ENCODE measurements at places on chromosomes 5 and 9.

DNA sequence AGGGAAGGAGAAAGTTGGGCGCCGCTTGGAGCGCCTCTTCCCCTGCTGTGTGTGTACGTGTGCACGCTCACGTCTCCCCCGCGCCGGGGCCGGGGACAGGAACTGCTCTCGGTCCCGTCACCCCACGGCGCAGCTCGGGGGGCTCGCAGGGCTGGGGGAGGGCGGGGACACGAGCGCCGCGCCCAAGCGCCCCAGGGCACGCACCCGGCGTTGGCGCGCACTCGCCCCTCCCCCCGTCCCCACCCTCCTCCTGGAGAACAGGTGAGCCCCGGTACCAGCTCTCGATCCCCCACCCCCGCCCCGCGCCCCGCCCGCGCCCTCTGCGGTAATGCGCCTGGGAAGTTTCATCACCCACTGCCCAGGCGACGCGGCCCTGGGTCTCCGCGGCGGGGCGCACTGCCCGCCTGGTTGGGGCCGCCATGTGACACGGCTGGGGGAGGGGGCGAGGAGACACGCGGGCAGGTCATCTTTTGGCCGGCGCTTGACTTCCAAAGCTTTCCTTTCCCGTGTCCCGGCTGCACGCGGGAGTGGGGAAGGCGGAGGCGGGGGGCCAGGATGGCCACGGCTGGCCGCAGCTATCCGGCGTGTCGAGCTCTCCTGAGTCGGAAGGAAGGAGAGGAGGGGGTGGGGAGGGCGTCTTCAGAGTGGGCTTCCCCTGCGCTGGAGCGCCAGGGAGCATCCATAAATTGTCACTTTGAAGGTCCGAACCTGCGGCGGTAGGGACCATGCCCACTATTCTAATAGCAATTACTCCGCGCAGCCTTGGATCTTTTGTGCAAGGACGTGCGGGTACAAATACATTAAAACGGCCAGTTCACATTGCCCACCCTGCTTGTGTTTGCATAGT lies 1.5 kb upstream of the STC2 start:
- DNase-seq, result no peak

GRCh38 chr5:160516696-160517530 lies 95.3 kb downstream of the PTTG1 start:
- DNase-seq, result no peak

- no peak for DNase-seq
Observed at GRCh38 chr9:95049761-95050160, 267.7 kb downstream of the FANCC start.

DNA sequence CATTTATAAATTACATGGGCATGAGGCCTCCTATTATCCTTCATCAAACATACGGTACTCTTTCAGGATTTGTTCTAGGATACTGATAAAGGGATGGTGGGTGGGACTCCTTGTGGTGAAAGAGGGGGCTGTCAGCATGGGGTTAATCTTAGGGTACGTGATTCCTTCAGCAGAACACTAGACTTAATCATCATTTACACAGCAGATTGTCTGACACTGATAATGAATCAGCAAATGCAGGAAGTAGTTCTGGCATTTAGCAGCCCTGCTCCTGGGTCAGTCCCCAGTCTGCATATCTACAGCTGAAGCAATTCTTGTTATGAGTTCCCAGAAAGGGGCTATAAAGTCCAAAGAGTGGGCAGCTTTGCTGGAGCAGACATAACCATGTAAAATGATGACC lies 384.6 kb downstream of the SPOCK1 start:
- no peak for DNase-seq

DNA sequence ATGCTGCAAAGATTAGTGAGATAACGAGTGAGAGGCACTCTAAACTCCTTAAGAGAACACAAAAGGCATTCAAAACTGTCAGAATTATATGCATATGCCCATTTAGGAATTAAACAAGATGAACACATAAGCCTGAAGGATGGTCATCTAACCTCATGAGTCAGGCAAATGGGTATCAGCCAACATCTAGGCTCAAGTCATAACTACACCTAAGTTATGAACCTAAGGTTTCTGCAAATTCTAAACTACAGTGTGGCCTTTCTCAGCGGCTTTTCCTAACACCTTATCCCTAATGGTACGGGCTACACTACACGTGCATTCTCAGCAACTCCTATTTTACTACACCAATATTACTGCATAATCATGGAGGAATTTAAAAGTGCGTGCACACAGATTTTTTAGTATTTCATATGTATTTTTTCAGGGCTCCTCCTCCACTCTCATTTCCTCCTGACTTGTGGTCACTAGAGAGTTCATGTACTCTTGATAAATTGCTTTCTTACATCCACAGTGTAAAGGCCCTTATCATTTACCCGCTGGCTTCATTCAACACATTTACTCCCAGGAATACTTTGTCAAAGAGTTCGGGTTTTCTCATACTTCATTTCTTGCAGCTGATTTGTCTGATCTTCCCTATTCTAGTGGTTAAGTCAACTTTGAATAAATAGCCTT lies 316.5 kb downstream of the BNC2 start:
- DNase-seq, result no peak

DNA sequence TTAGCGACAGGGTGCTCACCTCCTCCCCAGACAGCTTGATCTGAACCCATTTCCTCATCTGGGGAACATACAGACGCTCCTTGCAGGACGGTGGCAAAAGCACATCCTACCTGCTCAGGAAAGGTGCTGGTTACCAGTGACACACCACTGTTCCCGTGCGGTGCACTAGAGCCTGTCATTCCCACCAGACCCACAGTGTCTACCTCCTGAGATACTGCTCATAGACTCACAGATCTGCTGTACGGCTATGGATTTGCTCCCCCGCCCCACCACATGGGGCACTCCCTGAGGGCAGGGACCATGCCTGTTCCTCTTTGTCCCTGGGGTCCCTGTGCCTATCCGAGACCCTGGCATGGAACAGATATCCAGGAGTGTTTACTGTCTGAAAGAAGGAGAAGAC lies 208.9 kb downstream of the PAX5 start:
- no peak for DNase-seq

DNA sequence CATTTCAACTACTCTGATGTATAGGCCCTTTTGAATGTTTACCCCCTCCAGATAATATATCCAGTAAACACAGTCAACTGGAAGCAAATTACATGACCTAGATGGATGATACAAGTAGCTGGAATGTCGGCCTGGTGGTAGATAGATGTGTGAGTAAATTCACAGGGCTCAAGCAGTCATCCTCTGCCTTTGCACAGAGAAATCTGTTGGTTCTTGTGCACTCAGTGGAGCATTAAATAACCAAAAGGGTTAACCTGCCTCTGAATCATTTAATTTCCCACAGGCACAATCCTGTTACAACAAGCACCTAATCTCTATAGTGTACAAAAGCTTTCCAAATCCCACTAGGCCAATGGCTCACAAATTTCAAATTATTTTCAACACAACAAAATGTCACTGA lies 668.3 kb downstream of the DNAH5 start:
- DNase-seq, result no peak

GRCh38 chr5:78781611-78782286 lies 133.2 kb upstream of the LHFPL2 start:
- no peak for DNase-seq

DNA sequence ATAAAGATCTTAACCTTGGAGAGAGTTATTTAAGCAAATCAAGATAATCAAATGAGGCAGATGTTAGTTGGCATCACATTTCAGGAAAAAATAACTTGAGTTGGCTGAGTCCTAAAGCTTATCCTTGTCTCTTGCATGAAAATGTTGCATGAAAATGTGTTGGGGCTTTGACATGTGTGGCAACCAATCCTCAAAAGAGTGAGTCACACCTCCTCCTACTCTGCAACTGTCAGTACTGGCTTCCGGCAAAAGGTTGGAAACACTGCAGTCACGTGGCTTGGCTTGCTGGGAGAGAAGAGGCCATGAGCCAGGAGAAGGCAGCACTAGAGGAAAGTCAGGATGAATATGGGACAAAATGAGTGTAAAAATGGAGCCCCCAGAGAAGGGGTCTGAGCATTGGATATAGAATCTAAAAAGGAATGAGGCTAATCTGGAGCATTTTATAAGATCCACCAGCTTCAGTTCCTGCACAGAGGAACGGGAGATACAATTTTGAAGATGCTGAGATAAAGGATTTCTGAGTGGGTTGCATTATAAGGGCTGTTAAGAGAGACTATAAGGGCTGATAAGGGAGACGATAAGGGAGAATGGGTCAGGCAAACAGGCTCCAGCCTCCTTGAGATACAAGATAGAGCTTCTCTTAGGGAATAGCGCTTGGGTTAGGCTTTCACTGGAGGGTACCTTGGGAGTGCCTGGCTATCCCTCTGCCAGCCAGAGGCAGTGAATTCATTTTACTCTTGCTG lies 43.1 kb downstream of the SPATA31D1 start:
- DNase-seq, result no peak

DNA sequence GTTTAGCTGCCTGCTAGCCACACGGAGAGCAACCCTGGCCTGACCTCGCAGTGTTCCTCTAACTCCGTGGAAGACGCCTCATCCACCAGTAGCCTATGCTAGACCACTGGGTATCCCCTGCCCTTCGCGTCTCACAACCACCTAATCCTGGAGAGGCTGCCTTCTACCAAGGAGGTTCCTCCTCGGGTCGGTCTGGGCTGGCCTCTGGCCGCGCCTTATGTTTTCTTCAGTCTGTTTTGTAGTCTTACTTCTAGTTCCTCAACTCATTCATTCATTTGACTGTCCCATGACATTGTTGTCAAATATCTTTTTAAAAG lies 1.6 kb upstream of the TPM2 start:
- no peak for DNase-seq

GRCh38 chr9:120894321-120895148 lies 17.5 kb upstream of the PHF19 start:
- DNase-seq, result no peak

- no peak for DNase-seq
Observed at GRCh38 chr9:129071526-129072126, 9.3 kb upstream of the DOLPP1 start.

Measured in activated T-cell treated with anti-CD3 and anti-CD28 coated beads, Interleukin-2, amount 50 U/mL, for 1 hour (primary cell).